ENCODE measurements at places on chromosomes 12 and 14. TPM values are rescaled to one million over a fixed set of nuclear protein-coding genes. Genes with fewer than 3 reads are reported as not detected.

- no peak for DNase-seq
Observed at GRCh38 chr12:41917938-41918341, 226.7 kb downstream of the GXYLT1 start.

DNA sequence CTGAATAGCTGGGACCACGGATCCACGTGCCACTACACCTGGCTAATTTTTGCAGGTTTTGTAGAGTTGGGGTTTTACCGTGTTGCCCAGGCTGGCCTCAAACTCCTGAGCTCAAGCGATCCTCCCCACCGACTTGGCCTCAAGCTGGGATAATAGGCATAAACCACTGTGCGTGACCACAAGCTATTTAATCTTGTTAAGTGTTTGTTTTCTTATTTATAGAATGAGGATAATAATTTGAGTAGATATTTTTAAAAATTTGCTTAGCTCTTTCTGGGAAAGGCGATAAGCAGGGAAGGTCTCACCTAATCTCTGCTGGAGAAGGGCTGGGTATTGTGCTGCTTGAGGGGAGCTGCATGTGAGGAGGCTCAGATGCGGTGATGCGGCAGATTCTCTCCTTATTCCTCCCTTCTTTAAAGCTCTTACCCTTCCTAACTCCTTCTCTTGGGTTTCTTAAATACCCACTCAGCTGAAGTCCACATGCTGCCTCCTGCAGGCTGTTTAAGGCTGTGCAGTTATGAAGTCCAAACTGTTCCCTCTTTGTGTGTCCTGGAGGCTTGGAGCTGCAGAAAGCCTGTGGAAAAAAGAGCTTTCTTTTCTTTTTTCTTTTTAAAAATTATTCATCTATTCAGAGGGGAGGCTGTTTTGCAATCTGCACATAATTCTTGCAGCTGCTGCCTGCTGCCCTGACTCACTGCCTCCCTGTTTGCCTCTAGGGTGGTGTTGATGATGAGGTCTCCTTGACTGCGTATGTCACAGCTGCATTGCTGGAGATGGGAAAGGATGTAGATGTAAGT is 37.9 kb downstream of the A2ML1 start:
- peak; percentile 72 for DNase-seq

GRCh38 chr12:31444736-31445135 is 118.8 kb upstream of the SINHCAF start:
- DNase-seq, result no peak

GRCh38 chr12:77435446-77436091 is 370.2 kb upstream of the E2F7 start:
- DNase-seq, result no peak

Gene REM2
- not detected for total RNA-seq

Gene ADAM20
- total RNA-seq, result 1.3 TPM

Measured in fibroblast of the aortic adventitia (primary cell).